Neuronal stem cell (in vitro differentiated cells): ENCODE measurements at places on chromosomes 3 and 15.

GRCh38 chr3:16888785-16889607 is 4.2 kb downstream of the PLCL2 start:
- DNase-seq: no peak

DNA sequence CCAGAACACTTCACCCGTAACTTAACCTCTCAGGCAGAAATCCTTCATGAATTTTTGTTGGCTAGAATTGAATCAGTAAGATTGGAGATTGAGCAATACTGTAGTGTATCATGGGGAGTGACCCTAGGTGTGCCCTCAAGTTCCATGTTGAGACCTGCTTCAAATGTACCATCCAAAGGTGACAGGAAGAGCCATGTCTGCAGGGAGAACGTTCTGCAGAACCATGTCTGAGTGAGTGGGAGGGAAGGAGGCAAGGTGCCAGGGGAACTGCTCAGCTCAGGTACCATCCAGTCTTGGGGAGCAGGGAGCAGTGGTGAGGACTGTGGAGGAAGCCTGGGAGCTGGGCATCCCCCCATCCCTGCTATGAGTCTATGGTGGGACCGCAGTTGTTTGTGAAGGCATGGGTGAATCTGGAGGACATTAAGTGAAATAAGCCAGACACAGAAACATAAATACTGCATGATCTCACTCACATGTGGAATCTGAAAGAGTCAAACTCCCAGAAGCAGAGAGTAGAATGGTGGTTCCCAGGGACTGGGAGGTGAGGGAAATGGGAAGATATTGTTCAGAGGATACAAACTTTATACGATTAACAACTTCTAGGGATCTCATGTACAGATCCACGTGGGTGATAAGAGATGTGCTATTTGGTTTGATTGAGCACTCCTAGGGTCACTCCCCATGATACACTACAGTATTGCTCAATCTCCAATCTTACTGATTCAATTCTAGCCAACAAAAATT is 23.3 kb downstream of the CFAP161 start:
- DNase-seq: no peak

DNA sequence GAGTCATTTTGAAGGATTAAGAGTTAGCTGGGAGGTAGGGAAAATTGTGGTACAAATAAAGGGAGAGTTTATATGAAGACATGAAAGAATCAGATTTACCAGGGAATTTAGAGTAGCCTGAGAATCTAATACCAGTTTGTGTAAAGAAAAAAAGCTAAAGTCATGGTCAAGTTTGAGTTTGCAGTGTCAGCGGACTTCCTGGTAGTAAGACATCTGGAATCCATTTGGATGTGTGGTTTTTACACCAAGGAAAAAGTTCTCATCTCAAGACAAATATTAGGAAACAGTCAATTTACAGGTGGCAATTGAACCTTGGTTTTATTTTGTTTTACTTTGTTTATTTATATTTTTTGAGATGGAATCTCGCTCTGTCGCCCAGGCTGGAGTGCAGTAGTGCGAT is 1.5 kb upstream of the P2RY12 start:
- DNase-seq: no peak

DNA sequence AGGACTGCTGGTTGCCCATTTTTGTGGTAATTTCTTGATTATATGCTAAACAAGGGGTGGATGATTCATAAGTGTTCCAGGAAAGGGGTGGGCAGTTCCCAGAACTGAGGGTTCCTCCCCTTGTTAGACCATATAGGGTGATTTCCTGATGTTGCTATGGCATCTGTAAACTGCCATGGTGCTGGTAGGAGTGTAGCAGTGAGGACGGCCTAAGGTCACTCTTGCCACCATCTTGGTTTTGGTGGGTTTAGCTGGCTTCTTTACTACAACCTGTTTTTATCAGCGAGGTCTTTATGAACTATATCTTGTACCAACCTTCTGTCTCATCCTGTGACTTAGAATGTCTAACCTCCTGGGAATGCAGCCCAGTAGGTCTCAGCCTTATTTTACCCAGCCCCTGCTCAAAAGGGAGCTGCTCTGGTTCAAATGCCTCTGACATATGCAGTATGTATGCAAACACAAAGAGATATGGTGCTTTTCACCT is 46.2 kb downstream of the C3orf38 start:
- no peak for DNase-seq

DNA sequence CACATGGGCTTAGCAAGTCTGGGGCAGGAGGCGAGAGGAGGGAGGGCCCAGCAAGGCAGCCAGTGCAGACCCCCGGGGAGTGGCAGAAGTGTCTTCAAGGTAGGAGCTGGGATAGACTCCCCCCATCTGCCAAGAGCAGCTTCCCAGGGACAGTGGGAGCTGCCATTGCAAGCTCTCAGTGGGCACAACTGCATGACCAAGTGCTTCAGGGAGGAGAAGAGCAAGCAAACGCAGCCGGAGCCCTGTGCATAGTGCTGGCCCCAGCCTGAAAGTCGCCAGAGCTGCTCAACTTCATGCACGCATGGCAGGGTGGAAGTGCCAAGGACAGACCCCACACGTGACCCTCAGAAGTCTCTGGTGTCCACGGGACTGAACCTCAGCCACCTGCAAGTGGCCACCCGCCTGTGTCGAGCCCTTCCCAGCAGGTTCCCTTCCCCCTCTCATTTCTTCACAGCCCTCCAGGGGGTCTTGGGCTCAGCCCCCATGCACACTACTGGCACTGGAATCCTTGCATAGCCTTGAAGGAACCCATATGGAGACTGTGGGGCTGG is 89.4 kb downstream of the PLXNA1 start:
- DNase-seq: no peak

DNA sequence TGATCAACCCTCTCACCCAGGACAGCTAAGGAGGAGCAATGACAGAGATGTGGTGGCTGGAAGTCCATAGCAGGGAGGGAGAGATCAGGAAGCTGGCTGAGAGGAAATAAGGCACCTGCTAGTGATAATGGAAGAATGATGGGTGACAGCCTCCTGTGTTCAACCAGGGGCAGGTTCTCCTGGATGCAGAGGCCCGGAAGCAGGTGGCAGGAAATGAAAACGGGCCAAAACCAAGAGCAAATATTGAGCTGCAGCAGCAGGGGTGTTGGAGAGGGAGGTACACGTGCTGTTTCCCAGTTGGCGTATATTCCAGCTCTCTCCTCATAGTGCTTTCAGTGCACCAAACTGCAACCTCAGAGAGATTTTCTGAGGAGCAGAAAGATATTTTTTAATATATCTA is 213.4 kb upstream of the TBL1XR1 start:
- no peak for DNase-seq

GRCh38 chr3:123067689-123068600 is 1.1 kb downstream of the PDIA5 start:
- DNase-seq: no peak

- peak; percentile 24 for DNase-seq
Measured at GRCh38 chr3:54349231-54349652, 226.9 kb downstream of the CACNA2D3 start.
